ENCODE measurements at places on chromosomes 13 and 19.

DNA sequence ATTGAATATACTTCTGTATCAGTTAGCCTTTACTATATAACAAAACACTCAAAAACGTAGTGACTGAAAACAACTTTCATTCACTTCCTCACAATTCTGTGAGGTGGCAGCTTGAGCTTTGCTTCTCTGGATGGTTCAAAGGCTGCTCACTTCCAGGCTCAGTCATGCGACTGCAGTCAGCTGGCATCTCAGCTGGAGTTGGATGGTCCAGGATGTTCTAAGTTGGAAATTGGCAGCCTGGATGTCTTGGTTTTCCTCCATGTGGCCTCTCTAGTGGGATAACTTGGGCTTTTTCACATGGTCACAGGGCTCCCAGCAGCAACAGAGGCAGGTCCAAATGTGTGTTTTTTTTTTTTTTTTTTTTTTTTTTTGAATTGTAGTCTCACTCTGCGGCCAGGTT lies 204.4 kb downstream of the LACC1 start:
- DNase-seq, result no peak

DNA sequence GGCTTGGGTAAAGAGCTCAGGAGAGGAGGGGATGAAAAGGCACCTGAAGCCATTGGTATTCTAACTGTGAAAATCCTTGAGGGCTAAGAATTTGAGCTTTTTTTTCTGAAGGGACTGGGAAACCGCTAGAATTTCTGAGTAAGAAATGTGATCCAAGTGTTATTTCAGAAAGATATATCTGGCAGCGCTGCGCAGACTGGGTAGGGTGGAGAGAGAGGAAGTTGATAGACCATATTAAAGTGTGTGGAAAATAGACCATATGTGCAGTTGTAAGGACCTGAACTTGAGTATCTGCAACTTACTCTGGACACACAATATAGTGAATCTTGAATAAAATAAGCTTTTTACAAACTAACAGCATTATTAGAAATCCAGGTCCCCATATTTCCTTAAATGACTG lies 427.4 kb downstream of the NDFIP2 start:
- no peak for DNase-seq

- no peak for DNase-seq
These were observed 21.9 kb upstream of the USP12 start for GRCh38 chr13:27193496-27193895.

- no peak for DNase-seq
These were observed 367.9 kb downstream of the SLC7A1 start for GRCh38 chr13:29227576-29227975.

DNA sequence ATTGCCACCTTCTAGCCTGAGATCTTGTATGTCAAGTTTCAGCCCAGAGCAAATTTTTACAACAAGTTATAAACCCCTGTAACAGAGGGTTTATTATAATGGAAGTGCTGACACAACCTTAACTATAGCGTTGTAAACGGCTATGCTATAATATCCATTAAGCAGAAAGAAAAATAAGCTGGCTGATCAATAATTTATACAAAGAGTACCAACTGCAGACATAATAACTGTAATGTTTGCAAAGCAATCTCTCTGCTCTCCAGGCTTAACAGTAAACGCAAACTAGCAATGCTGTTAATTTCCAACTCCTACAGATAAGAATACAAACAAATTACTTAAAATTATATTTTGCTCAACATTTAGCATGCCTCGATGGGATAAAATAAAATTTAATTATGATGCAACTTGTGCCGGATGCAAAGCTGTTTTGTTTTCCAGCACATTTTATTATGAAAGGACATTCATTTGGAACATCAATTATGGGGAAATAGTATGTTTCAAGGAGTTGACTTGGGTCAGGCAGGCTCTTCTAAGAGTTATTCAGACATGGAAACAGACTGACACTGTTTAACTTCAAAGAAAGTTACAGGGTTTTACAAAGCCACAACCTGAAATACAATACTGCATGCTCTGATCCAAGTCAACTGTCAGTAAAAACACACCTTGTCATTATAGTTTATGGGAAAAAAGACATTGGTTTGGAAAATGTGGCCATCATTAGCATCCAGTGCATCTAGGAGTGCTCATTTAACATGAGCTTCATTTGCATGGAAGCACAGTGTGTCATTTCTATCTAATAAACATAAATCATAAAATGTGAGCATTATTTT lies 6.6 kb upstream of the DACH1 start:
- no peak for DNase-seq

GRCh38 chr19:23118400-23118799 lies 1.6 kb downstream of the ZNF730 start:
- DNase-seq, result no peak

DNA sequence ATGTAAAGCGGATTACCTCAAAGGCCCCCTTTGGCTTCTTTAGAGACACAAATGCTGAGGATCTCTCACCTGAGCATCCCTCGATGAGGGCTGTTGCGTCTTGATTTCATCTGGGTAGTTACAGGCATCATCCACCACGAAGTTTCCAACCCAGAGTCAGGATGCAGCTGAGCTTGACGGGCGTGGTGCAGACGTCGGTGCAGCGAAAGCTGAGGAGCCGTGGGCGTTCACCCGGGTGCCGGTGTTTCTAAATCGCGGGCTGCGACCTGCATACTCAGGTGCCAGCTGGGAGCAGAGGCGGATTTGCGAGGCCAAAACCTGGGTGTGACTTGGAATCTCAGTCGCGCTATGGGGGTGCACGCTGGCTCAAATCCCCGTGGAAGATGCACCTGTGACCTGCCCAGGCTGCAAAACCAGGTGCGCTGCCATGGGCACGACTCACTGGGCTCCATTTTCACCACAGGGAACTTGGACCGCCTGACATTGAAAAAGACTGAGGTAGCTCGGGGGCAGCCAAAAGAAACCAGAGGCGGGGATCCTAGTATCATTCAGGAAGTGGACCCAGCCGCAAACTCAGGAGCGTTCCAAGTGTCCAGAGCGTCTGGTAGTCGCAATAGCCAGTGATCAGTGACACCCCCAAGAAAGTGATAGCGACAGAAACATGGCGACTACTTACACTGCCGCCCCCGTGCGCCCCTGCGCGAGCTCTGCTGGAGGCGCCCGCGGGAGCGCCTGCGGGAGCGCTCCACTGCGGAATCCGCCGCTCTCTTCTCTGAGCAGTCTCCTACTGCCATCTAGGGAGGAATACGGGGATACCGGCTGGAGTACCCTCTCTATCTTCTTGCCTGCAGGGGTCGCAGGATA lies 36.4 kb upstream of the IGFL4 start:
- DNase-seq, result peak; percentile 47

GRCh38 chr13:67061750-67062149 lies 168.4 kb downstream of the PCDH9 start:
- no peak for DNase-seq

DNA sequence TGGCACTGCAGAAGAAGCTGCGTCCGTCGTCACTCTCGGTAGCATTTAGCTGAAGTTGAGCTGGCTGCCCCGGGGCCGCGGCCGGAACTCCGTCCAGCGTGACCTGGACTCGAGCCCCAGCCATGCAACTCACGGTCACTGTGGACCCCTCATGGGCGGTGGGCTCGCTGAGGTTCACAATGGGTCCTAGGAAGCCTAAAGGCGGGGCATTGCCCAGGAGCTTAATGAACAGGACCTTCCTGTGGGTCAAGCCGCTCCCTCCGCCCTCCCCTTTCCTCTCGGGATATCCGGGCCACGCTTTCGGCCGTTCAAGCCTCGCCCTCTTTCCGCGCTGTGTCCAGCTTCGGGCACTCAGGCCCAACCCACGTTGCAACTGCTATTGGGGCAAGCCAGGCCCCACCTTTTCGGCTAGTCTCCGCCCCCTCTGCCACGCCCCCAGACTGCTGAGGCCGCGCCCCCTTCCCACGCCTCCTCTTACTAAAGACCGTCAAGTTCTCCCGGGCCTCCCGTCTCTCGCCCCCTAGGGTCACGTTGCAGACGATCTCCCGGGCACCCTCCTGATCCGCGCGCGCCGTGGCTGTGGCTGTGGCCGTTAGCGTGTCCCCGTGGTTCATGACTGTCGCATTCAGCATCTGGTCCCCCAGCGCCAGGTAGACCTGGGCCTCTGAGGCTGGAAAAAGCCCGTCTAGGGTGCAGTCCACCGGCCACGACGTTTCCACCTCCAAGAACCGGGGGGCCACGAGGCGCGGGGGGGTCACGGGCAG lies 1.4 kb upstream of the RAVER1 start:
- peak; percentile 61 for DNase-seq

- no peak for DNase-seq
These were observed 25.4 kb upstream of the ZMYM5 start for GRCh38 chr13:19888799-19889198.

GRCh38 chr13:94967183-94968039 lies 255.1 kb upstream of the SOX21 start:
- no peak for DNase-seq
